Esophagus mucosa (tissue), 1 donor: ENCODE measurements at places on chromosomes 5 and 9.

GRCh38 chr5:43627028-43627427 is 24.0 kb downstream of the NNT start:
- ATAC-seq = peak; percentile 53

- no peak for ATAC-seq
These were observed 347.9 kb upstream of the SEMA6A start for GRCh38 chr5:116922532-116922931.

- no peak for ATAC-seq
These were observed 17.2 kb upstream of the SPOCK1 start for GRCh38 chr5:137516251-137516797.

GRCh38 chr5:85591311-85591710 is 1026.4 kb upstream of the COX7C start:
- ATAC-seq = no peak

DNA sequence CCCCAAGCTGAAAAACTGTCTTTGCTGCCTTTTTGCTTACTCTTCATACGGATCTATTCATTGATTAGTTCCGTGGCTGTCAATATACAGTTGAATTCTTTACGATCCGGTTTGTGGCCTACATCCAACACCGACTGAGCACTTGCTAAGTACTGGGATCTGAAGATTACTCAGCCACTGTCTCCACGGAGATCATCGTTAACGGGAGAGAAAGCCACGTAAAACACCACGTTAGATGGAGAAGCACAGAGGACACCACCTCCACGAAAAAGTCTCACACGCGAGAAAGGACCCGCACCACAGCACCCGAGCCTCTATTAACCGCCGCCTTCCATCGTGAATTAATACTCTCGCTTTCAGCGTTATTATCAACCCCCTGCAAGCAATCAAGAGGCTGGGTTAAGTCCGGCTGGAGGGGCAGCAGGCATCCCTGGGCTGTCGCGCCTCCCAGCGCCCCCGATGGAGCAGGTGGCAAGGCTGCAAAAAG is 650 bp downstream of the ELP1 start:
- ATAC-seq = no peak

DNA sequence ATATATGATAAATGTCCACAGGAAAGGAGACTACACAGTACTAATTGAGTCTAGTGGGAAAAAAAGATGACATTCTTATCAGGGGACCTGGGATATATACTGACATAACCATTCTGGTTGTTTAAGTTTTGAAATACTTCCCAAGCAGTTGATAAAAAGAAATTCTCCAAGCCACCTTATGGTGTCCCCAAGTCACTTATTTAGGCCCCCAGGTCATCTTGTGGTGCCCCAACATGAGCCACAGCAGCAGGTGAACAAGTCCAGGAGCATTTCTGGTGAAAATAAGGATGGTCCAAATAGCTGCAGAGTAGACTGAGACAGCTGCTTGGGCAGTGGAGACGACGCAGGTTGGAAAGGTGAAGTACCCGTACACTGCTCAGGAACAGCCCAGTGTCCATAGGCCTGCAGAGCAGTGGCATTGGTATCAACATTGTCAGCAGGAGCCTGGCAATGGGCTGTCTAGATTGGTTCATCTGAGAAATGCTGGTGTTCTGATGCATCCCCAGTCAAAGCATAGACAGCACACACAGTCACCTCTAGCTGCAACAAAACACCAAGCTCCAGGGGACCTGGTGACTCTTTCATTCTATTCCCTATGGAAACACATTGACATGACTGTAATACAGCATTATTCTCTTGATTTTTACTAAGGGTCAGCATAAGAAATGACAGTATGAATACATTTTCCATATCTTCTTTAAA is 430.6 kb downstream of the NR2F1-AS1 start:
- no peak for ATAC-seq
